Cardiac muscle cell (in vitro differentiated cells and primary cell): ENCODE measurements at places on chromosomes 11 and 22. TPM values are rescaled to one million over a fixed set of nuclear protein-coding genes. Genes with fewer than 3 reads are reported as not detected.

- DNase-seq = no peak
- H3K36me3 ChIP-seq = no peaks in the 10 kb centered on the region
- H3K4me3 ChIP-seq = no peak overlapping the region
These were observed 55.7 kb downstream of the RTL6 start for GRCh38 chr22:44442186-44442815.

DNA sequence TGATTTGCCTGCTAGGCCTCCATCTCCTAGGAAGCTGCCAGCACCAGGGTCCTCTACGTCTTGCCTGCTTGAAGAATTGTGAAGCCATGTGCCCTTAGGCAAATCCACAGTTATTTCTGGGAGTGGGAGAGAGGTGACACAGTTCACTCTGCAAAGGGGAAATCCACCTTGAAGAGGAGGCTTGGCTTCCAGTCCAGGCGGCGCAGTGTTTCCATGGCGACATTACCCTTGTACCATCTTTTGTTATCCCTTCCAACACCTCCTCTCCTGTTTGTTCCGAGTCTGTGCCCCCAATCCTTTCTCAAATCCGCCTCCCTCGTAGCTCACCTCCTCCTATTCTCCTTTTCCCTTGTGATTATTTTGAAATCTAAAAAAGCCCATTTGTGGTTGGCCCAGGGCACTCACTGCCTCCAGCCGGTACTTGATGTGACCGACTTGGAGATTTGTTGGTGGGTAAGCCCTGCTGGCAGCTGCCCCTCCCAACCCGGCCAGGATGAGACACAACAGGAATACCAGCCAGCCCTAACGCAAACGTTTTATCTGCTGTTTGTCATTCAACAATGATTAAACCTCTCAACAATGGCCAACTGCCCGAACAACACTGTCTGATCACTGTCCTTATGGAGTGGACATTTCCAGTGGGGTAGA lies 18.4 kb downstream of the SYT13 start:
- H3K4me1 ChIP-seq = no peaks in the 10 kb centered on the region
- H3K27me3 ChIP-seq = peaks cover 30% of the 10 kb centered on the region
- H3K36me3 ChIP-seq = no peaks in the 10 kb centered on the region
- no peak for DNase-seq
- no peak overlapping the region for H3K4me3 ChIP-seq

DNA sequence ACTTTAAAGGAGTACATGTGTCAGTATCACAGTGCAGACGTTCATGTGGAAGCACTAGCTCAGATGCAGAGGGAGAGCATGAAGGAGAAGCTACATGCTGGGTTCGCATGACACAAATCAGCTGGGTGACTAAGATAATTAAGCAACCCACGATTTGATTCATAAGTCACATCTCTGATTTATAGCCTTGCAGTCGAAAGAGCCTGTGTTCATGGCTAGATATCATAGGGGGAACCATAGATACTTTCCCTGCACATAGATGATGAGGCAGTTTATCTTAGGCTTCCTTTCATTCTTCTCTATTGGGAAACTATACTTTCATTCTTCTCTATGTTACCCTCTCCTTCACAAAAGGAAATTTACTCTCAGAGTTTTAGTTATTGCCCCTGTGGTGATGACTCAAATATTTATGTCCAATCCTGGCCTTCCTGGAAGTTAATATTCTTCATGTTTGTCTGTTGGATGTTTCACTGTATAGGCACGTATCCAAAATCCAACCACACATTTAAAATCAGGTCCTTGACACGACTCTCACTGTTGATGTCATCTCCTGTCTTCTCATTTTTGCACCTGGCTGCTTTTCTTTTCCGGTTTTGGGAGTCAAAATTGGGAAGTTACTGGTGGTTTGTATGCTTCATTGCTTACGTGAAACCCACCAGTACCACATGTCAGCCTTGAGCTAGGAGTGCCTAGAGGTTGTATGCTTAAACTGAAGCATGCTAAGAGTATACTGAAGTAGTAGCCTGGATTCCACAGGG lies 56.3 kb upstream of the SLC5A12 start:
- H3K36me3 ChIP-seq = no peaks in the 10 kb centered on the region
- no peak overlapping the region for H3K27ac ChIP-seq
- H3K27me3 ChIP-seq = no peaks in the 10 kb centered on the region
- H3K4me3 ChIP-seq = no peak overlapping the region
- DNase-seq = no peak
- peaks cover 19% of the 10 kb centered on the region for H3K4me1 ChIP-seq

DNA sequence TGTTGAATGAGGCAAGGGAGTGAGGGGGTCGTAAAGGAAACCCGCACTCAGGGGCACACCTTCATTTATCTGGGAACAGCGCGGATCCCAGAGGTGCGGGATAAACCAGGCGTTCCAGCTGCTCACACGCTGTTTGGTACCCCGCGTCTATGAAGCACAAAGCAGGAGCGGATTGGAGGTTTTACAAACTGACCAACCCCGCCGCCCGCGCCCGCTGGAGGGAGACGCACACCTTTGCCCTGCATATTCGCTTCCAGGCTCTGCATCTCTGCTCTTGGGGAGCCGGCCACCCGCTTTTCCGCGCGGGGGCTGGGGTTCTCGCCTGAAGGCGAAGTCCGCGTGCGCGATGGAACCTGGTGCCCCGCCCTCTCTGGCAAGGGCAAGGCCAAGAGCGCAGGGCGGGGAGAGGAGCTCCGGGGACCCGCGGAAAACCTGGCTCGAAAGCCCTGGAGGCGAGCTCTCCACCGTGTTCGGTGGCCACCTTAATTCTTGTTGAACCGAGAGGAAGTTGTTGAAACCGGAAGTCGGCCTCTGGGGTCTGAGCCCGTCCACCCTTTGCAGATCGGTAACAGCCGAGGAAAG lies 6.8 kb upstream of the ALX4 start:
- H3K27me3 ChIP-seq = peaks cover 100% of the 10 kb centered on the region
- H3K4me3 ChIP-seq = peak overlapping the region; percentile 18
- DNase-seq = no peak
- H3K36me3 ChIP-seq = no peaks in the 10 kb centered on the region

The XKR3 gene
- total RNA-seq = not detected in 2 replicates

The RAG1 gene
- total RNA-seq = 0.35 and 0.66 TPM in 2 replicates

- DNase-seq = no peak
- H3K27ac ChIP-seq = no peak overlapping the region
- H3K4me3 ChIP-seq = no peak overlapping the region
- H3K36me3 ChIP-seq = no peaks in the 10 kb centered on the region
These were observed 1133.3 kb downstream of the BRD1 start for GRCh38 chr22:48694296-48694883.

DNA sequence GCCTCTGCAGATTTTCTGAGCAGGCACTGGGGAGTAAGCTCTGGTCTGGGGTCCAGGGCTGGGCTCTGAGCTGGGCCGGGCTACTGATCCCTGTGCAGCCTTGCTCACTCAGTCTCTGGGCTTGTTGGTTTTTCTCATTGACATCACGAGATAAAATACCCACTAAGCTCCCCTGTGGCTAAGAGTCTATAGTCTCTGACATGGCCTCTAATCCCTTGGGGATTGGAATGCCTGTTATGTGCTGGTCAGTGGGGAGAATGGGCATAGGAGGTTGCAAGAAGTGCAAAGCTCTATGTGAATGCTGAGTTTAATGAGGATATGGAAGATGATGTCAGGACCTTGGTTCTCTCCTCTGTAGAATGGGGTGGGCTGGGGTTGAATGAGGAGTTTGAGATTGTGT lies 23.3 kb downstream of the ELF5 start:
- no peaks in the 10 kb centered on the region for H3K4me1 ChIP-seq
- no peak overlapping the region for H3K4me3 ChIP-seq
- no peak overlapping the region for H3K27ac ChIP-seq
- DNase-seq = no peak
- no peaks in the 10 kb centered on the region for H3K36me3 ChIP-seq

The GGTLC2 gene
- total RNA-seq = not detected in 2 replicates

The OR6A2 gene
- total RNA-seq = 0.11 and 0.12 TPM in 2 replicates

DNA sequence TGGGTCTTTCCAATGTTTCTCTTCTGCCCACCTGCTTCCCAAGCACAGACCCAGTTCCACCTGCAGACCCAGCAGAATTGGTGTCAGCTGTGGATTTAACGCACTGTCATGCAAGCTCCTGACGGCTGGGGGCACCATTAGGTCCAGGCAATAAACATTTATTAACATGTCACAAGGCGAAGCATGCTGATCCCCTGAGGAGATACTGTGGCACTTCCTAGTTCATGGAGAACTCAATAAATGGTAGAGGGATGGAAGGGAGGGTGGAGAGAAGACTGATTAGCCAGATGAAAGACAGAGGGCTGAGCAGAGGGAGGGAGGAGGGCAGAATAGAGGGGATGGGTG lies 68.3 kb upstream of the TSPAN18 start:
- no peaks in the 10 kb centered on the region for H3K36me3 ChIP-seq
- DNase-seq = peak; percentile 53
- H3K4me3 ChIP-seq = no peak overlapping the region
- H3K27me3 ChIP-seq = no peaks in the 10 kb centered on the region
- no peaks in the 10 kb centered on the region for H3K4me1 ChIP-seq

DNA sequence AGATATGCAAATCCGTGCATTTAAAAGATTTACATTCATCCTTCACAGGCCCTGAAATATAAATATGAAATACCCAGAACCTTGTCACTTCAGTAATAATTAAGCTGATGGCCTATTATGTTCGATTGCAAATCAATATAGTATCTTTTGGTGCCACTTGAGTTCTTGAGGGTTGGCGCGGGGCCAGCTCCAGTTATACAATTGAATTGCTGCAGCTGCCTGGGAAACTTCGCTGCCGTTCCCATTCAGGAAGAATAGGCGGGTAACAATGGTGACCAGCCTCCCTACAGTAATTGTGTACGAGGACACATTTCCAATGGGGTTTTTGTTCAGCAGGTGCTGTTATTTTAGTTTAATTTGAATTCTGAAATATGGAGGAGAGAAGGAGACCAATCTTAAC lies 451.2 kb downstream of the INSC start:
- no peaks in the 10 kb centered on the region for H3K4me1 ChIP-seq
- no peak overlapping the region for H3K27ac ChIP-seq
- H3K4me3 ChIP-seq = no peak overlapping the region
- DNase-seq = no peak
- H3K27me3 ChIP-seq = no peaks in the 10 kb centered on the region
- H3K36me3 ChIP-seq = no peaks in the 10 kb centered on the region

DNA sequence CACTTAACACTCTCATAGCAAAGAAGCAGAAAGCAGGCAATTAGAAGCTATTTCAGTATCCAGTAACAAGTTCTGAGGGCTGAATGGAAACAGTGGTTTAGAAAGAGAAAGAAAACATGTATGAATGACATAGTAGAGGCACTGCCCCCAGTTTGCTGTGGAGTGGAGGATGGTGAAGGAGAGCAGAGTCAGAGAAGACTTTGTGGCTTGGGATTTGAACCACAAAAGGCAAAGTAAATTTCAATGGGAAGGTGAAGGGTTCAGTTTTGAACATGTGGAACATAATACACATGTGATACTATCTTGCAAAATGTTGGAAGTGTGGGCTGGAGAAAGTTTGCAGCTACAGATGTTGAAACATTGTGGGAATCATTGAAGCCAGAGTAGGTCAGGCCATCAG lies 81.4 kb downstream of the SNX19 start:
- no peak for DNase-seq
- no peak overlapping the region for H3K4me3 ChIP-seq
- H3K4me1 ChIP-seq = no peaks in the 10 kb centered on the region
- no peak overlapping the region for H3K27ac ChIP-seq

DNA sequence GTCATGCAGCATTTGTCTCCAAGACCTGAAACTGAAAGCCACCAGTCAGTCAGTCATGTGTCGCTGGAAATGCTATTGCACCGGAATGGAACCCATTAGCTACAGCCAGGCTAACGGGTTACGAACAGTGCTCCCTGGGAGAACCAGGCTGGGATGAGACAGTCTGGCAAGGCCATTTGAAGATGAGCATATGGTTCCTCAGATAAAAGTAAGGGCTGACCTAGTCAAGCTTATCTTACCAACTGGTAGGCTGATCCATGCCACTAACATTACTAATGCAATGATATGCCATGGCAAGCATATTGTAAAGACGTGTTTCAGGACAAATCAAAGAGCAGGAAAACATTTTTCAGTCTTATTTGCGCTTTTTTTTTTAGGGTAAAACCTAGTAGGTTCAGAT lies 28.4 kb downstream of the NAP1L4 start:
- H3K36me3 ChIP-seq = peaks cover 35% of the 10 kb centered on the region
- H3K4me1 ChIP-seq = peaks cover 31% of the 10 kb centered on the region
- no peak for DNase-seq
- H3K4me3 ChIP-seq = no peak overlapping the region
- H3K27me3 ChIP-seq = no peaks in the 10 kb centered on the region

GRCh38 chr11:128165572-128165971 lies 421.8 kb downstream of the ETS1 start:
- no peaks in the 10 kb centered on the region for H3K4me1 ChIP-seq
- no peak for DNase-seq
- no peaks in the 10 kb centered on the region for H3K36me3 ChIP-seq
- H3K4me3 ChIP-seq = no peak overlapping the region
- H3K27ac ChIP-seq = no peak overlapping the region

The TMEM151A gene
- total RNA-seq = 2.6 and 3.5 TPM in 2 replicates

DNA sequence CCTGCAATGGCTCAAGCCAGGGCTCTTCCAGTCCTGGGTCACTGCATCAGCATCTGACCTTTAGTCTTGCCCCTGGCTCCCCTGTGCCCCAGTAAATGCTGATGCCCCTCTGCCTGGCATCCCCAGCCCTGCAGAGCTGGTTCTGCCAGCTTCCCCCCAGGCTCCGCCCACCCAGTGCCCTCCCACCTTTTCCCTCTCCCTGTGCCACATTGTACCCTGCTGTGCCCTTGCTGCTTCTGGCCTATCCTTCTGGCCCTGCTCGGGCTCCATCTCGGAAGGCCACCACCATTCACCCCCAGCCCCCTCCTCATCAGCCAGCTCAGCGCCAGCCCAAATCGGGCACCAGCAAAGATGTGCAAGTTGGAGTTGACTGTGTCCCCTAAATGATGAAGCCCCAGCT lies 7.4 kb downstream of the CAPN5 start:
- no peaks in the 10 kb centered on the region for H3K27me3 ChIP-seq
- DNase-seq = no peak
- H3K4me1 ChIP-seq = no peaks in the 10 kb centered on the region
- no peak overlapping the region for H3K27ac ChIP-seq
- no peaks in the 10 kb centered on the region for H3K36me3 ChIP-seq

GRCh38 chr22:50699001-50699755 lies 26.6 kb downstream of the SHANK3 start:
- H3K27ac ChIP-seq = no peak overlapping the region
- no peaks in the 10 kb centered on the region for H3K36me3 ChIP-seq
- no peak overlapping the region for H3K4me3 ChIP-seq
- DNase-seq = no peak
- no peaks in the 10 kb centered on the region for H3K27me3 ChIP-seq

The THAP7 gene
- 61.1 and 69.8 TPM in 2 replicates for total RNA-seq
